ENCODE measurements at places on chromosomes 11 and 22.

GRCh38 chr11:120465921-120466534 is 45.5 kb upstream of the GRIK4 start:
- no peak for DNase-seq

DNA sequence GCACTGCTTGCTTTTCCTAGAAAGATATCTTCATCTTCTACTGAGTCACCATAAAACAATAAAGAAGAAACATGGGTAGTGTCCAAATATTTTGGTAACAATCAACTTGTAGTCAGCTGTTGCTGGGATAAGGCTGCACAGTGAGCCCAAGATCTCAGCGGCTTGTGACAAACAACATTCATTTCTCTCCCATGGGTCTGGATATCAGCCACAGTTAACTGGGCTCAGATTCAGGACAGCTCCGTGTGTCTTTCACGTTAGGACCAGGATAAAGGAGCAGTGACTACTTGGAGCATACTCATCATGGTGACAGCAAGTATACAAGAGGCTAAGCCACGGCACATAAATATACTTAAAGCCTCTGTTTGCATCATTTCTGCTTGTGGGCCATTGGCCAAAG is 27.9 kb upstream of the GRK3 start:
- no peak for DNase-seq

DNA sequence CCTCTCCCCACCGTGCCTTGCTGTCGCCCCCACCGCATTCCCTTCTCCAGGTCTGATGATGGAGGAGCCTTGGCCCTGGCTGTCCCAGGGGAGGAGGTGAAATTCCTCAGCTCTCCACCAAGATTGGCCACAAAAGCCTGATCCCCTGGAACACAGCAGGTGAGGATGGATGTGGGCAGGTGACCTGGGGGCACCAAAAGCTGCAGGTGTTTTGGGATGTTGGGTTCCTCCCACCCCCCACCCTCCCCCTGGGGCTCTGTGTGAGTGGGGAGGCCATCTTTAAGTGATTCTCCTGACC is 639 bp downstream of the TRIOBP start:
- no peak for DNase-seq

DNA sequence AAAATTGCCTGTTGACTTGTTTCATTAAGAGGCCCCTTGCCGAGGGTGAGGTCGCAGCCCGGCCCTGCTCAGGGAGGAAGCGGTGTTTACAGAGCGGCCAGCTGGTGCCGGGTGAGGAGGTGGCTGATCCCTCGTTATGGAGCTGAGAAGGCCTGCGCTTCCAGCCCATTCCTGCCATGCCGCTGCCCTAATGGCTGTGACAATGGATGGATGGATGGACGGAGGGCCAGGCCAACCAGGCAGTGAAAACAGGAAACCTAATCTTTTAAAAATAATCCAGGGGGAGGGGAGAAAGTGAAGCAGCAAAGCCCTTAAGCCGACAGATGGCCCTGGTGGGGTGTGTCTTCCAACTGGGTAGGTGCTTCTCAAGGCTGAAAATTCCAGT is 38.5 kb downstream of the BCR start:
- no peak for DNase-seq

DNA sequence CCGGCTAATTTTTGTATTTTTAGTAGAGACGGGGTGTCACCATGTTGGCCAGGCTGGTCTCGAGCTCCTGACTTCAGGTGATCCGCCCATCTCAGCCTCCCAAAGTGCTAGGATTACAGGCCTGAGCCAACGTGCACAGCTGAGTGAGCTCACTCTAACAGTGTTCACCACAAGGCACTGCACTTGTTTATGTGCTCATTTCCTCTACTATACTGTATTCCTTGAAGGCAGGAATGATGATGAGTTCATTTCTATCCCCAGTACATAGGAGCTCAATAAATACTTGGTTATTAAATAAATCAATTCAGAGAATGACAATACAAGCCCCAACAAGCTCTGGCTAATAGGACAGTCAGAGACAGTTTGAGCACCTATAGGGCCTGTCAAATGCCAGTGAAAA is 29.1 kb downstream of the ALG8 start:
- DNase-seq, result no peak

DNA sequence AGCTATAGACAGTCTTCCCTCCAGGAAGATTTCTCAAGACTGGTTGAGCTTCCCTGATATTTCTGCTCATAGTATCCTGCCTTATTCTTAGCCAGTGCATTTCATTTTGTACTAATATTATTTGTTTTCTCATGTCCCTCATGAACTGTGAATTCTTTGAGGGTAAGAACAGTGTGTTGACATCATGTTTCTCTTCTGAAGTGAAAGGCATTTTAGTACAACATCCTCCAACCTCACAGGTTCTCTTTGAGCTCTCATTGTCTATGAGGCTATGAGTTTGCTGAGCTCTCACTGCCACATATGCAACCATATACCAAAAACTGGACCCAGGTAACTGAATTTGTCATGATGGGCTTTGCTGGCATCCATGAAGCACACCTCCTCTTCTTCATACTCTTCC is at the start of gene OR6Q1:
TSS of gene OR6Q1 (plus strand) at position 301 of the 400 bp plus-strand sequence. CDS start at position 301, 0 bp downstream.
- DNase-seq, result no peak

GRCh38 chr11:69484427-69485259 is 3.2 kb downstream of the LINC01488 start:
- no peak for DNase-seq

- DNase-seq, result no peak
Measured at GRCh38 chr11:46256540-46257001, 20.9 kb upstream of the CREB3L1 start.

GRCh38 chr22:41668971-41669911 is 19.4 kb downstream of the SNU13 start:
- no peak for DNase-seq

- no peak for DNase-seq
Measured at GRCh38 chr11:121586750-121587149, 134.0 kb upstream of the SORL1-AS1 start.

- DNase-seq, result no peak
Measured at GRCh38 chr11:2754008-2754407, 54.2 kb upstream of the KCNQ1OT1 start.

DNA sequence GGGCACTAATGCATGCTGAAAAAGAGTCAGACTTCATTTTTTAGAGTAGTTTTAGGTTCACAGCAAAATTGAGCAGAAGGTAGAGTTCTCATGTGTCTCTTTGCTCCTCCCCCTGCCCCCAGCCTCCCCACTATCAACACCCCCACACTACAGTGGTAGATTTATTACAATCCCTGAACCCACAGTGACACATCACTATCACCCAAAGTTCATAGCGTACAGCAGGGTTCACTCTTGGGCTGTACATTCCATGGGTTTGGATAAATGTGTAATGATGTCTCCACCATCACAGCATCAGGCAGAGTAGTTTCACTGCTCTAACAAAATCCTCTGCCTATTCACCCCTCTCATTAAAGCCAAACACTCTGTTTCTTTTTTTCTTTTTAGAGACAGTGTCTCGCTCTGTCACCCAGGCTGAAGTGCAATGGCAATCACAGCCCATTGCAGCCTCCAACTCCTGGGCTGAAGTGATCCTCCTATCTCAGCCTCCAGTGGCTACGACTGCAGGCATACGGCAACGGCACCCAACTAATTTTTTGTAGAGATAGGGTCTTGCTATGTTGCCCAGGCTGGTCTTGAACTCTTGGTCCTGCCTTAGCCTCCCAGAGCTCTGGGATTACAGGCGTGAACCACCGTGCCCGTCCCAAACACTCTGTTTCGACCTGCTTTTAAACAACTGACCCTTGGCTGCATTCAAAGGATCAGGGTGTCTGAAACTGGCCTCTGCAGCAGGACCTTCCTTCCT is 4.1 kb downstream of the BEST1 start:
- DNase-seq, result no peak

DNA sequence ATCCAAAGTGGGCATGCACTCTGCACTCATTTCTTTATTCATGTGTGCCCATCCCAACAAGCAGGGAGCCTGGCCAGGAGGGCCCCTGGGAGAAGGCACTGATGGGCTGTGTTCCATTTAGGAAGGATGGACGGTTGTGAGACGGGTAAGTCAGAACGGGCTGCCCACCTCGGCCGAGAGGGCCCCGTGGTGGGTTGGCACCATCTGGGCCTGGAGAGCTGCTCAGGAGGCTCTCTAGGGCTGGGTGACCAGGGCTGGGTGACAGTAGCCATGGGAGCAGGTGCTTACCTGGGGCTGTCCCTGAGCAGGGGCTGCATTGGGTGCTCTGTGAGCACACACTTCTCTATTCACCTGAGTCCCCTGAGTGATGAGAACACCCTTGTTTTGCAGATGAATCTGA is 129.3 kb upstream of the B3GAT1 start:
- no peak for DNase-seq

- no peak for DNase-seq
Measured at GRCh38 chr11:95922536-95923438, 1.1 kb downstream of the MTMR2 start.

DNA sequence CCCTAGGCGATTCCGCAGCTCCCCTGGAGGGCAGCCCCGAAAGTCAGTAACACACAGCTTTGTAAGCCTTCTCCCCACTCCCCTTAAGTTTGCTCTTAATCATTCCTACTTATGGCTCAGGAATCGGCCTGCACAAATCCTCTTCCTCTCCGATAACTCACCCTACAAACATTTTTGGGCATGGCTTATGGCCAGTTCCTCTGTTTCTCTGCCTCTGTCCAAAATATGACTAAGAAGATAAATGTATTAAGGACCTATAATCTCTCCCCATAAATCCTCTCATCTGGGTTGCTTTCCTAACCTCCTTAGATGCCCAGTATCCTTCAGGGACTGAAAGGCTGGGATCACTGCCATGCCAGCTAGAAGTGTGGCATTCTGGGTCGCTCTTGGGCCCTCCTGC is 41.0 kb downstream of the PAMR1 start:
- DNase-seq, result no peak

GRCh38 chr11:86151174-86152005 is 82.5 kb upstream of the PICALM start:
- no peak for DNase-seq

DNA sequence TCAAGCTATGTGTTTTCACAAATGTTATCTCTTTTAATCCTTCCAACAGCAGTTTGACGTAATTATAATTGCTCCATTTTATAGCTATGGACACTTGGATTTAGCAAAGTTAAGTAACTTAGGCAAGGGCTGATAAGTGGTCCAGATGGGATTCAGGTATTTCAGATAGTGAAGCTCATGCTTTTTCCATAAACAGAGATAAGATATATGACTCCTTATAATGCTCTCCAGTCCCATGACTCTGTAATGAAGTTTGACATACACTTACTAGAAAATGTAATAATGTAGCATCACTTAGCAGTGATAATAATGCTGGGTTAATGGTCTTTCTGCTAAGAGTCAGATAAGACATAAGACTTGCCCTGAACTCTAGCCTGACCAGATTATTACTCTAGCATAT is 892.1 kb downstream of the LRRC4C start:
- DNase-seq, result no peak

DNA sequence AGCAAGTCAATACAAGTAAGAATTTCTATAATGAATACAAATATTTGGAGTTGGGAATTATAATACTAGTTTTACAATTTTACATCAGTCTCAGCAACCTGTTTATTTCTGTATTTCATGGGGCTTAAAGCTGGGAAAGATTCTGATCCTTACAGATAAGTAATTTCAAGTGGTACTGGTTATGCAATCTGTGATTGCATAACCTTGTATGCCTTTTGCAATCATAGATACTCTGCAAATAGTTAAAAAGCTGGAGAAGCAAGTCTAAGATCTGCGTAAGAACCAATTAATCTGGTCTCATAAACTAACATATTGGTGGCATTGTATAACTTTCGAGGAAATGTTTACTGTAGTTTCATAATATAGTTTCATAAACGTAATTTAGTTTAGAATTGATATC is 198.3 kb upstream of the PGR start:
- no peak for DNase-seq

DNA sequence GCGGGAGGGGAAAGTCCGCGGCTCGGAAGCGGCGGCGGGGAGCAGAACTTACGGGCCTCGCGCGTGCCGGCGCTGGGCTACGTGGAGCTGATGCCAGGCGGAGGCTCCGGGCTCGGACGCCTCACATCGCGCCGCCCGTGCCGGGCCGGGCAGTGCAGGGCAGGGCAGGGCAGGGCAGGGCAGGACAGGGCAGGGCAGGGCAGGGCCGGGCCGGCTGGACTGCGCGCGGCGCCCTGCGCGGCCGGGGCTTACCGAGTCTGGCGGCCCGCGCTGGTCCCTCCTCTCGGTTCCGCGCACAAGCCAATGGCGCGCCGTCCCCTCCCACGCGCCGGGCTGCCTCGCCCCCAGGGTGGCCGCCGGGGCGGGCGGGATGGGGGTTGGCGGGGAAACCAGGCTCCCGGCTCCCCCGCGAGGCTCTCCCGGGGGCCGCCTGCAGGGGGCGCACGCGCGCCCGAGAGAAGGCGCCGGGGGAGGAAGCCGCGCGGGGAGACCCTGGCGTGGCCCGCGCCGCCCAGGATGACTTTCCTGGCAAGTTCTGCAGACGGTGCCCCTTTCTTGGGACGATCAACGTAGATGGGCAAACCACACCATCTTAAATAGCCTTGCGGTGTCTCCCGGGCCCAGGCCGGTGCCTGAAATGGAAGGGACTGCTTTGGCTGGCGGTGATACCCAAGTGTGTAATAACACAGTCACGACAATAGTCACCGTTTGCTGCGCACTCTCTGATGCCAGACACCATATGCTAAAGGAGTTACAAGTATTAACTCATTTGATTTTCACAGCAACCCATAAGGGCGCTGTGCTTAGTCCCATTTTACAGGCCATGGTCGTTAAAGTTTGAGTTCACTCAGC is at the start of gene TP53I11:
TSS of gene TP53I11 (minus strand) at position 259 of the 852 bp plus-strand sequence. CDS start 12,548 bp downstream, outside the sequence.
- peak; percentile 45 for DNase-seq

DNA sequence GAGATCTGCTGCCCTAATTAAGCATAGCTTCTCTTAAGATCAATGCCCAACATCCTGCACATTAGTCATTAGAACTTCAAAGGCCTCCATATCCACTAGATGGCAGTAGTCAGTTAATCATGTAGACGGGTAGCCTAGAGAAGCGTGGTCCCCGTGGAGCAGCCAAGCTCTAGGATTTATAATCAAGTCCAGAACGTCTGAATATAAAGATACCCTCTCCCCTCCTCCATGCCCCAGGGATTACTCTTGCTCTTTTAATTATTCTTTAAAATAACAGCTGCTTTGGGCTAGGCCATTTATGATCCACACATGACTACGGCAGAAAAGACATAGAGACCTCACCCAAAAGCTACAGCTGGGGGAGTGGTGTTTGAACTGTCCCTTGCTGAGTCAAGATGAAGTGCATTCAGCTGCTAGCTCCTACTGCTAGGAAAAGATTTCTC is 327.6 kb upstream of the PLET1 start:
- DNase-seq, result peak; percentile 37

DNA sequence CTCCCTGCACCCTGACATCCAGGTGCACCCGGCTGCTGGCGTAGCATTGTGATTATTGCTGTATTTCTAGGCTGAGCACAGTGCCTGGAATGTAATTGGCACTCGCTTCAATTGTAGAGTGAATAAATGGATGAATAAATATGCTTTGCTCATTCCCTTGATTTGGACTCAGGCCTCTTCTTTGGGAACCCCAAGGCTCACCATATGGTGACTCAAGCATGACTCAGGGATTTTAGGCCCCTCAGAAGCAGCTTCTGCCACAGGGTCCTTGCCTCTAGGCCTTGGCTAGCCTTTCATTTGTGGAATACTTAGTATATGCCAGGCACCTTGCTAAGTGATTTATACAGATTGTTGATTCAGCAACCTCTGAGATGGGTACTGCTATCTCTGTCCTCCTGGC is 78.9 kb downstream of the GRIK4 start:
- no peak for DNase-seq

GRCh38 chr22:46416891-46417580 is 81.5 kb downstream of the TRMU start:
- DNase-seq, result no peak

GRCh38 chr11:22539821-22540256 is 85.8 kb downstream of the FANCF start:
- no peak for DNase-seq

- DNase-seq, result no peak
Measured at GRCh38 chr11:119641983-119642745, 86.8 kb downstream of the NECTIN1 start.
